ENCODE measurements at places on chromosomes 4 and X.
A peak's percentile ranks its signal among the peaks of the same experiment; 100 is the strongest.

- no peak for DNase-seq
Observed at GRCh38 chr4:2940267-2941137, 22.7 kb downstream of the NOP14 start.

DNA sequence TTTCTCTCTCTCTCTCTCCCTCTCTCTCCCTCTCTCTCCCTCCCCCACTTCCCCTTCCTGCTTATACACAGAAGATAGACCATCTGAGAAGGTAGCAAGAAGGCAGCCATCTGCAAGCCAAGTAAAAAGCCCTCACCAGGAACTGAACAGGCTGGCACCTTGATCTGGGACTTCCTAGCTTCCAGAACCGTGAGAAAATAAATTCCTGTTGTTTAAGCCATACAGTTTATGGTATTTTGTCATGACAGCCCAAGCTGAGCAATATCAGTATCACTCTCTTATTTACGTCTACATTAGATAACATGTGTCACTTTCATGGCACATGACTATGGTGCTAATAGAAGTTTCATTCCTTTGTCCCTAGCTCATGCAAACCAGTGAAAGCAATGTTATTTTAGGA is 581.1 kb downstream of the INPP4B start:
- no peak for DNase-seq

- no peak for DNase-seq
Observed at GRCh38 chr4:160180211-160180610, 1077.3 kb downstream of the RAPGEF2 start.

DNA sequence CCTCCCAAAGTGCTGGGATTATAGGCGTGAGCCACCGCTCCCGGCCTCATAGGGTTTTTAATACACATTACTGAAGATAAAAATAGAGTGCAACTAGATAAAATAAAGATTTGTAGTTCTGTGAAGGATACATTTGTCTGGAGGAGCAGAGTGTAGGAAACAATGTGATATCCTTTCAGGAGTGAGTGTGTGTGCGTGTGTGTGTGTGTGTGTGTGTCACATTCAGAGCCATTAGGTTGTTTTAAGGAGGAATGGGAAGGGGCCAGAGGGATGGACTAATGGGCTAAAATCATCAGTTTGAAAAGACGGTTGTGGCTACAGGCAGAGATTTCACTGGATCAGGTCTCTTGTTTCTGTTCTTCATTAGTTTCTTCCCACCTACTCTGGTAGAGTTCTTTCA is 40.0 kb downstream of the RBPJ start:
- DNase-seq, result no peak

DNA sequence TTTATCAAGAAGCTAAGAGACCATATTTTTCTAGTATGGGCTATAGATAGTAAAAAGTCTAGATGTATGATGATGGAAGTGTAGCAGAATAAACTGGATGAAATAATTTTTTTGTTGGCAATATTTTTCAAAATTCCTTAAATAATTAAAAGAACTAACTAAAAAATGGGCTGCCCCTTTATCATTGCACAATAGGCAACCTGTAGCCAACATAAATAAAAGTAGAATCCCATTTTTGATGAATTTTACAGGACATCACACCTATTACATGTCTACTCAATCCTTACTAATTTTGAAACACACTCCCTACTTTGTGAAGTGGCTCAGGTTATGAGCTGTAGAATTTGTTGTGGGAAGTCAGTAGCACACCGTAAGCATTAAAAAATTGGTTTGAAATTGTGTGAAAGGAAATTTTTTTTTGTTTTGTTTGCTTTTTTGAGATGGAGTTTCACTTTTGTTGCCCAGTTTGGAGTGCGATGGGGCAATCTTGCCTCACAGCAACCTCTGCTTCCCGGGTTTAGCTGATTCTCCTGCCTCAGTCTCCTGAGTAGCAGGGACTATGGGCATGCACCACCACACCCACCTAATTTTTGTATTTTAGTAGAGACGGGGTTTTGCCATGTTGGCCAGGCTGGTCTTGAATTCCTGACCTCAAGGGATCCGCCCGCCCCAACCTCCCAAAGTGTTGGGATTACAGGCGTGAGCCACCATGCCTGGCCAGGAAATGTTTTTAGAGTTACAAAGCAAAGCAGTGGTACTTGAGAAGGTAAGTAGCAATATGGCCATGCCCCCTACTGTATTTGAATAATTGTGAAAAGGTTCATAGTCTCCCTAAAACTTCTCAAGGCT is 8.9 kb upstream of the RUFY3 start:
- DNase-seq, result no peak

- DNase-seq, result no peak
Observed at GRCh38 chr4:66653937-66654336, 891.4 kb downstream of the CENPC start.

- DNase-seq, result no peak
Observed at GRCh38 chr4:27714073-27714472, 853.4 kb downstream of the STIM2 start.

DNA sequence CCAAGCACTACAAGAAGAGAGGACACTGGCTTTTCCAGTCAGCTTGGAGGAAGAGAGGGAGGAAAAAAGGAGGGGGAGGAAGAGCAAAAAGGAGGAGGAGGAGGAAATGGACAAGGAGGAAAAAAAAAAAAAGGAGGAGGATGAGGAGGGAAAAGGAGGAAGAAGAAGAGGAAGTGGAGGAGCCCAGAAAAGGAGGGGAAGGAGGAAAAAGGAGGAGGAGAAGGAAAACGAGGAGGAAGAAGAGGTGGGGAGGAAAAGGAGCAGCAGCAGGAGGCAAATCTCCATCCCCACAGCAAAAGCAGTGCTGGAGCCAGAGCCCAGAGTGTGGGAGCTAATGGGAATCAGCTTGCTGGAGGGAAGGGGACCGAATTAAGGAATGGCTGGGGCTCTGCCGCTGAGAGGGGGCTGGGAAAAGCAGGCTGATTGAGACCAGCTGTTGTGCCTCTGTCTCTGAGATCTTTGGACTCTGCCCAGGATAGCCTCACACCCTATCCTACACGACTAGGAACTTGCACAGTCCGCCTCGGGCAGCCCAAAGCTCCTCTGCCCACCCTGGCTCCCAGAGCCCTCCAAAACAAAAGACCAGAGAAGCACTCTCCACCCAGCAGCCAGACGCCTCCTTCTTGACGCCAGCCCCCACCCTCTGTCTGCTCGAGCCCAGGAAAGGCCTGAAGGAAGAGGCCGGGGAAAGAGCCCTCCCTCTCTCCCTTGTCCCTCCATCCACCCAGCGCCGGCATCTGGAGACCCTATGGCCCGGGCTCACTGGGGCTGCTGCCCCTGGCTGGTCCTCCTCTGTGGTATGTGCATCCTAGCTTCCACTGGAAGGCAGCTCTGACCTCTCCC is at the start of gene XPNPEP2:
TSS of gene XPNPEP2 (plus strand) at position 514 of the 843 bp plus-strand sequence. CDS start at position 749, 235 bp downstream.
- no peak for DNase-seq

DNA sequence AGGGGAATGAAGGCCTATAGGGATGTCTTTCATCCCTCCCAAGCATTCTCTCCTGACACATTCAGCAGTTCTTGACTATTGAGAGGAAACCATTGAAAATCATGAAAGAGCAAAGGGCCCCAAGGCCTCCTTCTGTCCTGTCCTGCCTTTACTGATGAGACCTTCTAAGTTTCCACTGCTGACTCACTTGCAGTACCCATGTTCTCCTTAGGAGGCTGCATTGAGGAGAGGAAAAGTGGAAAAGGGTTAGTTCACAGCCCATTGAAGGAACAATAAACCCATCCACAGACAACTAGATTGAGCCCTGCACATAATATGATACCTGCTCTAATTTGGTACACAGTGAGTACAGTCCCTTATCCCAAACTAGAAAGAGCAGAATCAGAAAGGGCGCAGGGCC is 115.1 kb upstream of the PNPLA4 start:
- DNase-seq, result no peak

- DNase-seq, result no peak
Observed at GRCh38 chr4:94758141-94758699, 465 bp downstream of the BMPR1B start.

GRCh38 chr4:99998062-99998867 is 48.2 kb upstream of the H2AZ1 start:
- no peak for DNase-seq

DNA sequence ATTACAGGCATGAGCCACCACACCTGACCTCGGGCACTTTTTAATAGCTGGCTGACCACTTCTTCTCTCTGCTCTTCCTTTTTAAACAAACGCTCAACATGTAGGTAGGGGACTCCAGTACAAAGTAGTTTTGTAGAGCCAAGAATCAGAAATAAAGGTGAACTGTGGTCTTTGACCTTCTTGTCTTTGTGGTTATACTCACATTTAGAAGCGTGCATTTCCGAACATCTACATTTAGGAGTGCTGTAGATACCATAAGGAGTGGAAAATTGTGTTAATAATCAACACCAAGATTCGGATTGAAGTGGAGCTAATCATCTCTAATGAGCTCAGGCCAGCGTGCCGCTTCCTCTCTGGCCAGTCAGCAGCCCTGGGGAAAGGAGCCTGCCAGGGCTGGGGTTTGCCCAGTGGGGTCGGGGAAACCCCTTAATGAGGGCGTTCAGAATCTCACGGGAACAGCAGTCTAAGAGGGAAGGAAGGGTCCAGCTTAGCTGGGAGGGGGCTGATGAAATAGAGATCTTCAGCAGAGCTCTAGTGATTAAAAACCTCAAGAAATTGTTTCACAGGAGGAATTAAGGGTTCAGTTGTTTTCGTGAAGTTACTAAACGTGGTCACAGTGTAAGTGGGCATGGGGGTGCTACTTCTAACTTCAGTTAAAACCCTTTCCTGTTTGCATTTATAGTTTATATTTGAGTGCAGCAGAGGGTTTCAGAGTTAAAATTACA is 81.2 kb downstream of the GAB1 start:
- DNase-seq, result no peak

DNA sequence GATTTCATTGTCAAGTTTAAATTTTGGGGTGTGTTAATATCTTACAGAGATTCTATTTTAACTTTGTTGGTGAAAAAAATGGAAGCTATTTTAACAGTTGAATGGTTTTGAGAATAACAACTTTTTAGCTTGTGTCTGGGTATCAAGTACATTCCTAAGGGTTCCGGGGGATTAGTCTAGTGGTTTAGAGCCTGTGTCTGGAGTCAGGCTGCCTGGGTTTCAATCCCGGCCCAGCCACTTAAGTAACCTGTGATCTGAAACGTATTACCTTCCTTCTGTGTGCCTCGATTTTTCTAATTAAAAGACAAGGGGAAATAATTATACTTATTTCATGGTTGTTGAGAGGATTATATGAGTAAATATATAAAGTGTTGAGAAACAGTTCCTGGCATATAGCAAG is 288.6 kb upstream of the NR3C2 start:
- DNase-seq, result no peak

- no peak for DNase-seq
Observed at GRCh38 chrX:140822184-140822583, 112.6 kb downstream of the LINC00632 start.

- DNase-seq, result no peak
Observed at GRCh38 chr4:75514949-75515612, 808 bp downstream of the THAP6 start.

- DNase-seq, result no peak
Observed at GRCh38 chr4:22356987-22357596, 158.8 kb downstream of the ADGRA3 start.

DNA sequence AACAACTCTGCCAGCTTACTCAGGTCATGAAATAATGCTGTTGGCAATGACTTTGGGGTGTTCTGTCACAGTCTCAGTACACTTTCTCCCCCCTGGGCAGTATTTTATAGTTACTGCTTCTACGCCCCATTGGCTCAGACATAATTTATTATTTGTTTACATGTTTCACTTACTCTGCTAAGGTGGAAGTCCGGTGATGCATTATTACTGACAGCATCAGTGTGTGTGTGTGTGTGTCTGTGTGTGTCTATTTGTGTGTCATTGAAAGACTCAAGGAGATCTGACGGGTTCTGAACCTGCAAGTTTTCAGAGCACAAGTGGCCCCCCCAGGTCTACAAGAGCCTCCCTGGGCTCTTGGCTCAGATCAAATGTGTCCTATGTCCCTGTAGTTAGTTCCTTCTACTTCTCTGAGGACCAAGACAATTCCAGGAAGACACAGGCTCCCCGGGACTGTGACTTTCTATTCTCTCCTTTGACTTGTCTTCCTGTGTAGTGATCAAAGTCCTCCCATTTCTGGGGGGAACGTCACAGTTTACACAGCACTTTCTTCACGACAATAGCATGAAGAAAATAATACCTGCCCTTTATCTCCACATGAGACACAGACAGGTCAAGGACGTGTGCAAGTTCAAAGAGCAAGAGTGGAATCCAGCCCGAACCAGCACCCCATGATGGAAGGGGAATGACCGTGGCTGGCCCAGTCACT is 283.7 kb upstream of the GATB start:
- DNase-seq, result peak; percentile 47

- DNase-seq, result no peak
Observed at GRCh38 chr4:37014584-37014983, 230.0 kb upstream of the NWD2 start.

GRCh38 chrX:110341189-110342035 is 17.2 kb upstream of the RTL9 start:
- DNase-seq, result no peak

DNA sequence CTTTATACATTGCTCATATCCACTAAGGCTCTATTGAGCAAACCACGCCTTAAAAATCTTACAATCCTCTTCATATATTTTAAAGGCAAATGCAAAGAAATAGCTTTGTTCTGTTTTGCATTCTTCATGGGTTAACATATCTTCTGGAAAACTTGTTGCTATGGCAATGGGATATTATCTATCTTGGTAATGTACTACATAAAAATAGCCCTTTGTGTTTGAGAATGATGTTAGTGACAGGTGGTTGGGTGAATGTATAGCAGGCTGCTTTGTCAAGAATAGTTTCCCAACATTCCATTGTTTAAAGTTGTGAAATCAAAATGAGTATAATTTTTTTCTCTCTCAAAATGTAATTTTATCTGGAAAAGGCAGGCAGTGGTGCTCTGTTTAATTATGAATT is 16.8 kb downstream of the REPS2 start:
- no peak for DNase-seq

DNA sequence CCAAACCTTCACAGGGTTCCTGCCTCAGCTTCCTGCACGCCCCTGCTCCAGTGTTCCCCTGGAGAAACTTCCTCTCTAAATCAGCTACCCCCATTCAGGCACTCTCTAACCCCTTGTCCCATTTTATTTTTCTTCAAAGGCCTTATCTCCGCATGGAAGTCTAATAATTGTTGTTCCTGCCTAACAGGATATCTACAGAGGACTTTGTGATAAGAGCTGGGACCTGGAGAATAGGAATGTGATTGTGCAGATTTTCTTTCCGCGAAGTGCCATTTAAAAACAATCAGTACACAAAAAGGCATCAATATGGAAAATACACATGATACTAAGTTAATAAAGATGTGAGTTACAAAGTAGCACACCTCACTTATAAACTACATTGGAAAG is 32.6 kb downstream of the LDB2 start:
- no peak for DNase-seq

- no peak for DNase-seq
Observed at GRCh38 chr4:8701126-8702019, 108.8 kb downstream of the CPZ start.

- peak; percentile 42 for DNase-seq
Observed at GRCh38 chrX:13688958-13689740, at the start of gene RAB9A. Gene RAB9A, plus strand, starts transcription at chrX:13689128. Its CDS starts 19,619 bp downstream, at chrX:13708747.

DNA sequence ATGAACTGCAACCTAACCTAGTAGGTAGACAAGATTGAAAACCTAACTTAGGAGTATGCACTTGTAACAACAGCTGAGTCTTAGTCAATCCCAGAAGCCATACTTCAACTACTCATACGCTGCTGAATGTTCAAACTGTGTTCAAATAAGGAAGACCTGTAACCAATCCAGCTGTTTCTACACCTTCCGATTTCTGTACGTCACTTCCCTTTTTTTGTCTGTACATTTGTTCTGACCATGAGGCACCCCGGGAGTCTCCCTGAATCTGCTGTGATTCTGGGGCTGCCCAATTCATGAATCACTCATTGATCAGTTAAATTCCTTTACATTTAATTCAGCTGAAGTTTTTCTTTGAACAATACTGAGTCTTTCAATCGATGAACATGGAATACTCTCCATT is 89.5 kb downstream of the BMP3 start:
- no peak for DNase-seq
